Bronchus fibroblast of lung (primary cell): ENCODE measurements at places on chromosomes 11 and 22. TPM values are rescaled to one million over a fixed set of nuclear protein-coding genes. Genes with fewer than 3 reads are reported as not detected.

RFPL3 gene
- not detected in 2 replicates for total RNA-seq

RHOD gene
- 12.4 and 17.1 TPM in 2 replicates for total RNA-seq

ACCS gene
- total RNA-seq: 3.1 and 3.7 TPM in 2 replicates

MRPL40 gene
- 41.4 and 50.4 TPM in 2 replicates for total RNA-seq

APOL3 gene
- 3.1 and 3.9 TPM in 2 replicates for total RNA-seq

SCGB1A1 gene
- not detected in 2 replicates for total RNA-seq

APOL4 gene
- total RNA-seq: not detected in 2 replicates

PAX6 gene
- total RNA-seq: not detected in 2 replicates

E2F8 gene
- total RNA-seq: 3.3 and 3.9 TPM in 2 replicates

KLHL35 gene
- total RNA-seq: 1.0 and 1.2 TPM in 2 replicates

AQP11 gene
- total RNA-seq: 0.59 and 0.84 TPM in 2 replicates

MS4A12 gene
- total RNA-seq: not detected in 2 replicates

OR8D2 gene
- total RNA-seq: not detected in 2 replicates
